ENCODE measurements at places on chromosomes 12 and 14. TPM values are rescaled to one million over a fixed set of nuclear protein-coding genes. Genes with fewer than 3 reads are reported as not detected.

GRCh38 chr12:8644345-8645248, 18.0 kb downstream of the MFAP5 start:
- no peak for DNase-seq

- DNase-seq: no peak
Measured at GRCh38 chr12:66903782-66904396, 225.0 kb upstream of the GRIP1 start.

GRCh38 chr12:109645194-109645593, 68.4 kb upstream of the FAM222A start:
- DNase-seq: no peak

KRT6C gene
- polyA plus RNA-seq: not detected

DNA sequence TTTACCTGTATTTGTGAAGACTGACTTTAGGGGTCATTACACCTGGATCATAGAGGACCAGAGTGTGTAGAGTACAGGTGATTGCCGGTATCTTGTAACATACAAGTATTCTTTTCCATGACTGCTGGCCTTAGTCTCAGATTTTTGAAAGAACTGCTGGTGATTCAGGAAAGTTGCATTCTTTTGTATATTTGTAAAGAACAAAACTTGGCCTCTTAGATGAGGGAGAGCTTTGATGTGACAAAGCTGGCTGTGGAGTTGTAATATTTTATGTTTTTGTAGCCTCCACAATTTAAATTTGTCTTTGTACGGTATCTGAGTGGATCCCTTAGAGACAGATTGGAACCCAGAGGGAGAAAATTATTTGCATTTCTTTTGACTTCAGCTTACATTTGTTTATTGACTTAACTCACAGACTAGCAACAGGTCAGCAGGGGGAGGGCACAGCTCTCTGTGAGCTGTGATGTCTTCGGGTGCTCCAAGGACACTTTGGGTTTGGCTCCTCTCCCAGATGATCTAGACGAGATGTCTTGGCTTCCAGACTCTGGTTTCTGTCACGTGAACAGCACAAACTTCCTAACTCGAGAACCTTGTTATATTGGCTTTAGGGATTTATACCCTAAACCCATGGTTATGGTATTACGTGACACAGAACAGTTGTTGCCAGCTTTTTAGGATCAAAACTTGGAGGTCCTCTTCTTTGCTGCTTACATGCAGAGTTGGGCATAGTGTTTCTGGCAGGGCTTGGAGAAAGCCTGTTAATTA, 65.9 kb downstream of the DAAM1 start:
- peak; percentile 82 for DNase-seq

TUBA1B gene
- 831 TPM for polyA plus RNA-seq

- no peak for DNase-seq
Measured at GRCh38 chr12:56520048-56520447, 1.6 kb upstream of the RBMS2 start.

KRT6A gene
- not detected for polyA plus RNA-seq

WNT5B gene
- 34.3 TPM for polyA plus RNA-seq

- no peak for DNase-seq
Measured at GRCh38 chr14:33444136-33444535, 505.5 kb downstream of the NPAS3 start.

GRCh38 chr14:24327303-24327702, 7.6 kb downstream of the ADCY4 start:
- no peak for DNase-seq

IL26 gene
- polyA plus RNA-seq: not detected

POLE gene
- 25.9 TPM for polyA plus RNA-seq

- DNase-seq: no peak
Measured at GRCh38 chr12:104011253-104011652, 38.7 kb downstream of the GLT8D2 start.

TMEM253 gene
- polyA plus RNA-seq: 0.62 TPM

GRCh38 chr12:53217931-53218307, 10.9 kb upstream of the ITGB7 start:
- DNase-seq: no peak

RNASE4 gene
- polyA plus RNA-seq: 4.2 TPM

HOXC10 gene
- polyA plus RNA-seq: 0.09 TPM

DBX2 gene
- 0.16 TPM for polyA plus RNA-seq

ZFYVE21 gene
- polyA plus RNA-seq: 42.2 TPM

MSRB3 gene
- 48.6 TPM for polyA plus RNA-seq

CPNE6 gene
- polyA plus RNA-seq: not detected

- no peak for DNase-seq
Measured at GRCh38 chr14:76780360-76780759, 19.1 kb downstream of the VASH1 start.

- no peak for DNase-seq
Measured at GRCh38 chr12:69469854-69470188, 367 bp upstream of the FRS2 start.

GRCh38 chr12:51424094-51424661, 453 bp upstream of the SLC4A8 start:
- no peak for DNase-seq

KCNA1 gene
- polyA plus RNA-seq: 1.0 TPM

GRCh38 chr14:64725879-64726584, 21.8 kb downstream of the PLEKHG3 start:
- no peak for DNase-seq

DNA sequence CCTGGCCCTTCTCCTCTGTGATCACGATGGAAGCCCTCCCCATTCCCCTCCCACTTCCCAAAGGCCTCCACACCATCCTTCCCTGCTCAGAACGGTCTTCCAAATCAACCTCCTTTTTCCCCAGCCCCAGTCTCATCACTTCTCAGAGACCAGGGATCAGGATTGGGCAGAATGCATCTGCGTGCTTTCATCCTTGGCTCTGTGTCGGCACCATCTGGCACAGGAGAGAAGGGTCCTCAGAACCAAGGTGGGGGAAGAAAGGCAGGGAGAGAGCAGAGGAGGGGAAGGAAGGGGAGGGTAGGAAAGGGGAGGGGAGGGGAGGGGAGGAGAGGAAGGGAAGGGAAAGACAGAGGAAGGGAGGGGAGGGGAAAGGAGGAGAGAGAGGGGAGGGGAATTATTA, 52.4 kb upstream of the FICD start:
- no peak for DNase-seq

DNA sequence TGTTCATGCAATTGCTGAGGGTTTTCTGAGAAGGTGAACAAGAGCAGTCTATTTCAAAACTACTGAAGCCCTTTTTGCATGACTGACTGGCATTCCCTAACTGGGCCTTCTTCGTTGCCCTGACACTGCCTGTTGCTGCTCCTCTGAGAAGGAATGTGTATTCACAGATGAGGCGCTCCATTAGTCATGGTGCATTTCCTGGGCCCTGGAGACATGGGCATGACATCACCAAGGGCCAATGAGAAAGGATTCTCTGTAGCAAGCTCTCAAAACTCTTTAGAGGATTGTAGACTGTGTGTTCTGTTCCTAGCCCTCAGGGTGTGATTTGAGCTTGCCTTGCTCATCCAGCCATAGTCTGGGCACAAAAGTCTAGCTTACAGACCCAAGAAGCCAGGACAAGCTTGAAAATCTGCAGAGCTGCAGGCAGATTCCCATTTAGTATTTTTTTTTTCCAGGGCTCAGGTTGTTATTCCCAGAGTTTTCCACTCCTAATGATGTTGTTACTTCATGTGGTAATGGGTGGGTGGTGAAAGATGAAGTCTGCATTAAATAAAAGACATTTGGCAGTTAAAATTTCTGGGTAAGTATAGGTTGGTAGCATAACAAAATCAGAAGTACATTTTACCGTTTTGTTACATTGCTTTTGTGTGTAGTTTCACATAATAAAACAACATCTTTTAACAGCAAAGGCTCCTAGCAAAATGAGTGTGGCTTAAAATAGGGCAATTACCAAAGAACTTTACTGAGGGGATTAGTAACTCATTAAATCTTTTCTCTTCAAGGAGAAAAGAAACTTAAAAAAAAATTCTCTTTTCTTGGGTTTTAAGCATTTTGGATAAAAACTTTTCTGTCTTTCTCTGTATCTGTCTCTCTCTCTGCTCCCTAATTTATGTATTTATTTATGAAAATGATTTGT, 318.4 kb downstream of the RAD51B start:
- DNase-seq: no peak

GRCh38 chr12:106747973-106748436, 26.5 kb upstream of the RIC8B start:
- DNase-seq: no peak

REP15 gene
- 0.90 TPM for polyA plus RNA-seq

- no peak for DNase-seq
Measured at GRCh38 chr12:88291498-88292131, 149.5 kb downstream of the TMTC3 start.

DNA sequence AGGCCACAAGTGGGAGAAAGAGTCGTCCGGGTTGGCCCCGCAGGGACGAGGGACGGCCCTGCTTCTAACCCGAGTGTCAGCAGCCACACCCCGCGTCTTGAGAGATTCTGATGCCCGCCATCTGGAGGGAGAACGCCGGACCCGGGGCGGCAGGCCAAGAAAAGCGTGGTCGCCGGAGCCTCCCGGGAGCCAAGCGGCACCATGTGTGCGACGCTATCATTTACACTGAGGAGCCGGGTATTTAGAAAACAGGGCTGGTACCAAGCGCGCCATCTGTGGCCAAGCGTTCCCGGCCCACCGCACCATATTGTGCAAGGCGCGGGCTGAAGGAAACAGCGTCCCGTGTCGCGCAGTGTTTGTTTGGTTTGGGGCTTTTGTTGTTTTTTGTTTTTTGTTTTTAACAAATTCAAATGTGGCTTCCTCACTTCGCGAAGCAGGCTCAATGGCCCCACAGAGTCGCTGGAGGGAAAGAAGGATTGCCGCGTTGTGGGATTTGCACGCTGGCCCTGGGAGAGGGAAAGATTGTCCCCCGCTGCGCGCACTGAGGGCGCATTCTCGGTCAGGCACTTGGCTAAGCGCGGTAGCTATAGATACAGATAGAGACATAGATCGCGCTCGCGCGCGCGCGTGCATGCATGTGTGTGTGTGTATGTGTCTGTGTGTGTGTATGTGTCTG, 153.8 kb downstream of the BCL11B start:
- DNase-seq: no peak

TAS2R43 gene
- 0.35 TPM for polyA plus RNA-seq

LRTM2 gene
- polyA plus RNA-seq: 0.81 TPM

- DNase-seq: no peak
Measured at GRCh38 chr14:58899317-58899713, 261.6 kb downstream of the DACT1 start.

- no peak for DNase-seq
Measured at GRCh38 chr12:19251481-19252132, 122.1 kb downstream of the PLEKHA5 start.

TSHR gene
- 0.65 TPM for polyA plus RNA-seq

DNA sequence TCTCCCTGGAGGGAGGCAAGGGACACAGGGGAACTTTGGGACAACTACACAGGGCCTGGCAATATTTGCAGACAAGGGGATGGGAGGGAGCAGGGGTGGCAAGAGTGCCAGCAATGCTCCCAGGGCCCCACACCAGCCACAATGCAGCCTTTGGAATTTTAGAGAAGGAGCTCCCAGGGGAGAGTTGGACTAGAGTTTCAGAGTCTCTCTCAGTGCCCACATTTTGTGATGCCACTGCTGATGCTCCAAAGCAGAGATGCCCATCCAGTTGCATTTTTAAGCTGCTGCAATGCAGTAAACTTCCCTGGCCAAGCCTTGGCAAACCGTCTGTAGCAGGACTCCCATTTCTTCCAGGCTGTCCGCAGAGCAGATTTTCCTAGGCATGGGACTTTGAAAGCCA, 98.9 kb downstream of the ZFP36L1 start:
- no peak for DNase-seq

DNA sequence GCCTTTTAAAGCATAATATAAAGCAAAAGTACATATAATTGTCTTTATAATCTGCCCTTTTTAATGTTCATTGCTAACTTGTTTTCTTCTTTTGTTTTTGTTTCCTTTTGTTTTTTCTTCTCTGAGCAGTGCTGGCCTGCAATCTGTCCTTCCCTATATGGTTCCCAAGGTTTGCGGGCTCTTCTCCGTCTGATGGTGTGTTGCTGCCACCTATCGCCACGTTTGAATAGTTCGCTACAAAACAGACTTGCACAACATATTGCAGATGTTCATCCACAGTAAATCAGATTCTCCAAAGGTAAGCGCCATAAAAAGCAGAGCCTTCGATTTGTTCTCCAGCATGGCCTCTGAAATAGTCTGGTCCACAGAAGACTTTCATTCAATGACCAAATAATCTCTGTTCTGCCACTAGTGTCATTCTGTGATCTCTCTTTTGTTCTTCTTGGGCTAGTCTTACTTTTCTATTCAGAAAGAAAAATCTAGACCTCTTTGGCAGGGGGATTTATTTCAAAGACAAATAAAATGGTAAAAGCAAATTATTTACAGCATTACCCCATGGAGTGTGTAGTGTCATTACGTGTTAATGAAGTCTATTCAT, 33.5 kb downstream of the C12orf50 start:
- DNase-seq: peak; percentile 34

GRCh38 chr14:32697704-32698103, 241.0 kb upstream of the NPAS3 start:
- DNase-seq: no peak

NR1H4 gene
- polyA plus RNA-seq: not detected

DNA sequence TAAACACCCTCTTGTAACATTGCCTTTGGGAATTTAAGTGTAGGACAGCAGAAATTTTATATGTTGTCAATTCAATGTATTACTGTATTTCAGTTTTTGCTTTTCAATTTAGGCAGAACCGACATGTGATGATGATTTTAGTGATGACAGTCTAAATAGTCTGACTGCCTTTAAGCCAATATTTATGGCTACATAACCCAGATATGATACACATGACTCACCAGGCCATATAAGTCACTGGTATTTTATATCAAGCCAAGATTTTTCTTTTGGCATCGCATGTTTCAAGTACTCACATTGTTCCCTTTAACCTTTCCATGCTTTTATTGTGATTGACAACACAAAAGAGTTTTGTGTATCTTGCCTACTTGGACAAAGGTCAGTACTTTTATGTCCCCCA, 13.6 kb upstream of the PPM1A start:
- DNase-seq: no peak

GRCh38 chr12:57522887-57523705, 472 bp downstream of the MBD6 start:
- no peak for DNase-seq

GRCh38 chr12:23098110-23098509, 473.1 kb downstream of the ETNK1 start:
- no peak for DNase-seq

MMP19 gene
- 2.7 TPM for polyA plus RNA-seq

TC2N gene
- polyA plus RNA-seq: 3.1 TPM

GRCh38 chr12:97404543-97404942, 58.1 kb upstream of the RMST start:
- peak; percentile 2 for DNase-seq

- no peak for DNase-seq
Measured at GRCh38 chr14:56324454-56324853, 206.2 kb downstream of the PELI2 start.

Data from forelimb muscle (tissue), 1 donor.